ENCODE measurements at places on chromosomes 6 and 20.

DNA sequence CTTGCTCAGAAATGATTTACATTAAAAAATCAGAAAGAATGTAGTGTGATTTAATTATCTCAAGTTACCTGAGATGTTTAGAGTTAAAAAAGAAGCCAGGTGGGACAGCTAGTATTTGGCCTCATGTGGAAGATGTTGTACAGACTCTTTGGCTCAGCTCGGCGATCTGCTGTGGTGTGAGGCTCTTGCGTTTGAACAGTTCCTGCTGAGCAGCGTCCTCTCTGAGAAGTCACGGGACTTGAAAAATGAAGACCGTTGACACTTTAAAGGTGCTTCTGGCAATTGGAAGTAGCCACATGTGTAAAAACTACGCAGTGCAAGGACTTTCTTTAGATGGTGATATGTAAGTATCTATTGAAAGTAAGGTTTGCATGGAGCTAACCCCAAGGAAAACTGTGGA is 169.0 kb downstream of the BACH2 start:
- DNase-seq: no peak
- H3K27me3 ChIP-seq: no peaks in the 10 kb centered on the region
- H3K36me3 ChIP-seq: no peaks in the 10 kb centered on the region
- no peak overlapping the region for H3K27ac ChIP-seq

- no peak overlapping the region for H3K4me3 ChIP-seq
- H3K36me3 ChIP-seq: no peaks in the 10 kb centered on the region
- no peak overlapping the region for H3K27ac ChIP-seq
- H3K27me3 ChIP-seq: no peaks in the 10 kb centered on the region
- peaks cover 2% of the 10 kb centered on the region for H3K4me1 ChIP-seq
- no peak for DNase-seq
Observed at GRCh38 chr20:48626226-48626937, 201.4 kb downstream of the PREX1 start.

DNA sequence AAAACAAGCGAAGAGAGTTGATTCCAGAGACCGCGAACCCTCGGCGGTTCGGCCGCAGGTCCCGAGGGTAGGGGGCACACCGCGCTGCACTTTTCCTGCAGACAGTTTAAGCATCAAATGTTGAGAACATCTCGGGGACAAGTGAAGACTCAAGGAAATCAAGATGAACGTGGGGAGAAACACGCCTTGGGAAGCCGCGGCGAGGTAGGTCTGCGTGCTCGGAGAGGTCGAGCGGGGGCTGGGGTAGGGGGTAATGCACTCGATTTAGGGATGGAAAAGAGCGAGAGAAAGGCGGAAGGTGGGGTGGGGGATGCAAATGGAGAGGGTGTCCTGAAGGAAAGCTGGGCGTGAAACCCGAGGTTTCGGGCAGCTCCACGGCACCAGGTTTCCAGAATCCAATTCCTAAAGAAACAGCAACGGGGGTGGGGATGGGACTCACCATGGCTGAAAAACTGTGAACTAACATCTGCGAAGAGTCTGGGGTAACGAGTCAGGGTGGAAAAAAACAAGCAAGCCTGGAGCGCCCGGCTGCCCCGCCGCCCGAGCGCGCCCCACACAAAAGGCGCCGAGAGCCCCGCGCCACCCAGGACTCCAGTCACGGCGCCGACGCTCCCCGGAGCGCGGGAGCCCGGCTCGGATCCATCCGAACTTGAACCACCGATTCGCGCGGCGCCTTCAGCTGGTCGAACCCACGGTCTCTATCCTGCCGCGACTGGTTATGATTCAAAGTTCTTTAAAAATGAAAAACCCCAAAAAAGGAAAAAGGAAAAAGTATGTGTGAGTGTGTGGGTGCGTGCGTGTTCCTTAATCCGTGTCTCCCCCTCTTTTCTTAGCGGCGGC is 3.5 kb downstream of the TFAP2A start:
- H3K27me3 ChIP-seq: peaks cover 91% of the 10 kb centered on the region
- H3K27ac ChIP-seq: no peak overlapping the region
- no peaks in the 10 kb centered on the region for H3K4me1 ChIP-seq
- DNase-seq: no peak

- H3K27ac ChIP-seq: no peak overlapping the region
- no peaks in the 10 kb centered on the region for H3K27me3 ChIP-seq
- H3K4me3 ChIP-seq: no peak overlapping the region
- no peak for DNase-seq
- H3K36me3 ChIP-seq: peaks cover 29% of the 10 kb centered on the region
Observed at GRCh38 chr20:24984961-24985640, 7.5 kb downstream of the APMAP start.

DNA sequence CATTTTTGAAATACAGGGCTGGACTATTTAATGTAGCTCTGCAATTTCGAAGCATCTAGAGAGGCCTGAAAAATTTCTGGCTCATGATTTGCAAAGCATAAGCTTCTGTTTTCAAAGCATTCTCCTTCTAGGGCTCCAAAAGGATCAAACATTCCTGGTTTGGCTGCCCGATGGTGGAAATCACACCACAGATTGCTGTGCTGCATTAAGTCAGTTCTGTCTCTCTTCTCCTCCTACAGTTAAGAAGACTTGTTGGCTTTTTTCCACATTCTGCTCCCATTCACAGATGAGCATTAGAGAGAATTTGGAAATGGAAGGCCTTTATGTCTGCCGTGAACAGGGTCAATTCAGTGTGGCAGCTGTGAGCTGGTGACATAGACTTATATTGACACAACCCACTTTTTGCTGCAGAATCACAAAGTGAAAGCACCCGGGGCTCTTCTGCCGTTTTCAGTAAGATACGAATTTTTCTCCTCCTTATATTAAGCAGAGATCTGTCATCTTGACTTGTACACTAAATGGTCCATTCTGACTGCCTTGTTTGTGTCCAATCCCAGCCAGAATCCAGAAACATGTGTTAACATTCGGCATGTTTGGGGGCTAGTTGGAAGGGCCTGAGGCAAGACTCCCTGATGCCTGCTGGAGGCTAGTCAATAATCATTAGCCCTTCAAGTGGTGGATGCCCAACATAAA is 330.8 kb upstream of the DEFB112 start:
- peak overlapping the region; percentile 53 for H3K4me3 ChIP-seq
- no peaks in the 10 kb centered on the region for H3K27me3 ChIP-seq

DNA sequence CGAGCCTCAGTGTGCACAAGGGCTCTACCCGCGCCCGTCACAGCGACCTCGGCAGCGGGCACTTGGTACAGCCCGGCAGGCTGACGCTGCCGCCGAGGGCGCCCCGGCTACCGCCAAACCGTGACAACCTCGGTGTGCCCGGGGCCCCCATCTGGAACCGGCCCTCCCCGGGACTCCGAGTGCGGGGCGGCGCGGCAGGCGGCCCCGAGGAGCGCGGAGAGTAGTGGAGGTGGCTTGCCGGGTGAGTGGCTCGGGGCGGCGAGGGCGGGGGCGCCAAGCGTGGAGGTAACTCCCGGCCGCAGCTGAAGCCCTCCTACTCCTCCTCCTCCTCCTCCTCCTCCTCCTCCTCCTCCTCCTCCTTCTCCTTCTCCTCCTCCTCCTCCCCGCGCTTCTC is at the start of gene ISM1:
TSS of gene ISM1 (plus strand) at position 371 of the 394 bp plus-strand sequence. CDS start 503 bp downstream, outside the sequence.
- no peak within 1 kb of the TSS for H3K27ac ChIP-seq
- H3K4me1 ChIP-seq: peaks cover 14% of the 10 kb centered on the region
- peaks cover 44% of the 10 kb centered on the region for H3K27me3 ChIP-seq
- H3K4me3 ChIP-seq: peak within 1 kb of the TSS; percentile 43
- H3K36me3 ChIP-seq: no peaks in the 10 kb centered on the region

DNA sequence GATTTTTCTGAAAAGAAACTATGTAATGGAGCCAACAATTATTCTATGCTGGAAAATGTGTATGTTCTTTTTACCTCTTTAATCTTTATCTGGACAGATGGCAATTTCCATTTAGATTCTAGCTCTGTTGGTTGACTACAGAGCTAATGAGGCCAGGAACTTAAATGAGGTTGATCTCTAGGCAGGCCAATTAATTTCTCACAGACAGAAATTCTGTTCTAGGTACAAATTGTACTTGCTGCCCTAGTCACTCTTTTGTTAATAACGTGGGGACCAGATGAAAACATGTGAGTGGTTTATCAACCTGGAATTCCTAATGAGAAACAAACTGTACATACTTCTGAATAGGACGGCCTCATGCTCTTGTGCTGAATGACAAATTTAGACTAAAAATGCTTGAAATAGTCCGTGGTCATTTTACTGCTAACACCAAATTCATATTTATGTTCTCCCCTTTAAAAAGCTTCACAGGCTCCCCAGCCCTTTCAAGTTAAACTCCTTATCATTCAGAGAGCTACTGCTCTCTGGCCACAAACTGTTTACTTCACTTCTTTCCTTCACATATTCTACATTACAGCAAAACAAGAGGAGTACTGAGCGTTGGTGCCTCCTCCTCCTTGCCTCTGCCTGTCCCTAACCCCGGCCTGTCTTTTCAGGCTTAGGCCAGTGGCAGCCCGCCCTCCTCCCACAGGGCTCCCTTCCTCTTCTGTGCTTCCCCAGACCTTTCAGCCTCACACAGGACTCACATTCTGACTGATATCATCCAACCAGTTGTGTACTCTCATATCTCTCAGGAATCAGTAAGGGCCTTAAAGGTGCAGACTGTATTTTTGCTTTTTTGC is 41.4 kb downstream of the DTNBP1 start:
- H3K27ac ChIP-seq: peak overlapping the region; percentile 9
- H3K27me3 ChIP-seq: no peaks in the 10 kb centered on the region
- peak; percentile 52 for DNase-seq
- no peak overlapping the region for H3K4me3 ChIP-seq
- peaks cover 20% of the 10 kb centered on the region for H3K4me1 ChIP-seq

GRCh38 chr6:16729183-16729691 is 32.0 kb downstream of the ATXN1 start:
- peaks cover 2% of the 10 kb centered on the region for H3K4me1 ChIP-seq
- no peak overlapping the region for H3K4me3 ChIP-seq
- no peak for DNase-seq
- no peaks in the 10 kb centered on the region for H3K27me3 ChIP-seq

- H3K27me3 ChIP-seq: peaks cover 37% of the 10 kb centered on the region
- peak; percentile 34 for DNase-seq
- peak overlapping the region; percentile 50 for H3K4me3 ChIP-seq
- no peak overlapping the region for H3K27ac ChIP-seq
- H3K4me1 ChIP-seq: no peaks in the 10 kb centered on the region
- H3K36me3 ChIP-seq: no peaks in the 10 kb centered on the region
Observed at GRCh38 chr6:148747471-148748165, 788 bp downstream of the UST start.

GRCh38 chr20:45823949-45824835 is 2.9 kb downstream of the TNNC2 start:
- H3K4me1 ChIP-seq: no peaks in the 10 kb centered on the region
- no peak overlapping the region for H3K27ac ChIP-seq
- no peak overlapping the region for H3K4me3 ChIP-seq
- H3K36me3 ChIP-seq: no peaks in the 10 kb centered on the region
- peak; percentile 62 for DNase-seq
- no peaks in the 10 kb centered on the region for H3K27me3 ChIP-seq

DNA sequence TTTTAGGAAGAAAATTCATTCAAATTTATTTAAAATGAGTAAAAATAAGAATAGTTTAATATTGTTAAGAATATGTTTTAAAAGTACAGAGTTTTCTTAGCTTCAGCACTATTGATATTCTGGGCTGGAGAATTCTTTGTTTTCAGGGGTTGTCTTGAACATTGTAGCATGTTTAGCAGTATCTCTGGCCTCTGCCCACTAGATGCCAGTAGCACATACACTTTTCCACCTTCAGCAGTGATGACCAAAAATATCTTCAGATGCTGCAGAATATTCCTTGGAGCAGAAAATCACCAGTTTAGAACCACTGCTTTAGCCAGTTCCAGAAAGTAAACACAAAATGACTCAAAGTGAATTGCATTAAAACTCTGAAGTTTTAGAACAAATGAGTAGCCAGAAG is 19.4 kb upstream of the SDHAF4 start:
- peaks cover 3% of the 10 kb centered on the region for H3K36me3 ChIP-seq
- H3K4me1 ChIP-seq: no peaks in the 10 kb centered on the region
- H3K4me3 ChIP-seq: no peak overlapping the region
- no peak overlapping the region for H3K27ac ChIP-seq
- no peaks in the 10 kb centered on the region for H3K27me3 ChIP-seq

DNA sequence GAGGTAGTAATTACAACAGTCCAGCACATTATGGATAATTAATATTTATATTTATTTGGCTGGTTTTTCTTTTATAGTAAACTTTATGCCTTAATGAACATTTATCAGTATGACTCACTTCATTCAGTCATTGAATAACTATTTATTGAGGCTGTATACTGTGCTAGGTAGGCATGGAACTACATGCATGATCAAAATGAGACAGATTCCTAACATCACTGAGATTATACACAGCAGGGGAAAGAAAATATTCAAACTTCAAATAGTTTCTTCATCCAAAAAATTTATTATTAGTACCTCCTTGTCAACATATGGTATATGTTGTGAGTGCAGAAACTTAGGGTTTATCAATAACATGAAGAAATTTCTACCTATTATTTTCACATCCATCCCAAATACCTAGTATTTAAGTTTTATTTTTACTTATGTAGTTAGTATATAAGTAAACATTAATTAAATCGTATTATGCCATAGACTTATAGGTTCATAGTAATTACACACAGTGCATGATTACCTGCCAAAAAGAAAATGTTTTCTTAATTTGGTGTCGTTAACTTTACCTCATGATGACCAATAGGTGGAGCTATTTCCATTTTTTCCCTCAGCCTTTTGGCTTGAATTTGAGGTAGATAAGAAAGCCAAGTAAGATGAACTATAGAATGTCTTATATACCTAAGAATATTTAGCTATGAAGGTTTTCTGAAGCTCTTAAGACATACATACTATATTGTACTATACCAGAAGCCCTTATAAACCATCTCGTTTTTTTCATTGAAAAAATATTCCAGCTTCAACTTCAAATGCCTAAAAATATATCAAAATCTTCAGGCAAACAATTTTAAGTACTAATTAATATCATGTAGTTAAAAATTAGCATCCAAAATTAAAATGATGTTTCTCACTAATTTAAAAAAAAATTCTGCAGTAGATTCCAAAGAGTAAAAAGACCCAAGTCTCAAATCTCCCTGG is 12.5 kb upstream of the TMEM30A start:
- H3K4me1 ChIP-seq: no peaks in the 10 kb centered on the region
- no peaks in the 10 kb centered on the region for H3K36me3 ChIP-seq
- H3K4me3 ChIP-seq: no peak overlapping the region
- DNase-seq: peak; percentile 33

GRCh38 chr6:91185072-91185471 is 598.2 kb upstream of the MAP3K7 start:
- H3K27ac ChIP-seq: no peak overlapping the region
- no peaks in the 10 kb centered on the region for H3K27me3 ChIP-seq
- DNase-seq: no peak
- H3K4me3 ChIP-seq: no peak overlapping the region
- no peaks in the 10 kb centered on the region for H3K4me1 ChIP-seq
- H3K36me3 ChIP-seq: no peaks in the 10 kb centered on the region

GRCh38 chr6:155970876-155971708 is 515.5 kb upstream of the NOX3 start:
- H3K27ac ChIP-seq: no peak overlapping the region
- no peak overlapping the region for H3K4me3 ChIP-seq
- DNase-seq: no peak
- no peaks in the 10 kb centered on the region for H3K27me3 ChIP-seq

Measured in SK-N-SH (cell line).